ENCODE measurements at places on chromosomes 13 and 19.

DNA sequence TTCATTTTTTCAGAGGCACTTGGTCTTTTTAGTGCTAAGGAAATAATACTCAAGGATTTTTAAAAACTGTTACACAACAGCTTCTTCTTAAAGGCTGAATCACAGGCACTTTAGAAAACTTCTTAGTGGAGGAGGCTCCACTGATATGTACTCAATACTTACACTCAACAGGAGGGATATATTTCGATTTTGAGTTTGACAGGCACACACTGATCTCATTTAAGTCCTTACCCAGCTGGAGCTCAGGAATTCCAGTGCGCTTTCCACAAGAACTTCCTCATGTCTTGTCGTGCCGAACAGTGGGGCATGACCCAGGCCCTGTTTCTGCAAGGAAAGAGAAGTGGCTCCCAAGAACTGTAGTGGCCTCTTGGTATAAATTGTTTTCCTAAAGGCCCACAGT lies 103.8 kb downstream of the RGCC start:
- DNase-seq = no peak

GRCh38 chr13:113803409-113804016 lies 44.5 kb downstream of the TMEM255B start:
- DNase-seq = peak; percentile 19

GRCh38 chr13:63643543-63643942 lies 2227.9 kb upstream of the PCDH20 start:
- DNase-seq = no peak

DNA sequence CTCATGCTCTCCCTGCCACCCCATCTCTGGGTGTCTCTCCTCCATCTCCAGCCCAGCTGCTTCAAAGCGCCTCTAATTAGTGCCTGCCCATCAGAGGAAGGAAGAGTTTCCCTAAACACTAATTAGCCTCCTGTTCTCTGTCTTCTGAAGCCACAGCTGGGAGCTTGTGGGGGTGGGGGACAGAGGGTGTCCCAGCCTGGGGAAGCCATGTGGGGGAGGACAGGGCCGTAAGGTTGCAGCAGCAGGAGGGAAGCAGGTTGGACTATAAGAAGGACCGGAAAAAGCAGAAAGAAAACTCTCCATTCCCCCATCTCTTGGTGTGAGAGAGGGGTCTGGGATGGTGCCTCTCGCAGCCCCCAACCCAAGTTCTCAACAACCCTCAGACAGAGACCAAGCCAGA lies 26.2 kb downstream of the SLC8A2 start:
- DNase-seq = no peak

DNA sequence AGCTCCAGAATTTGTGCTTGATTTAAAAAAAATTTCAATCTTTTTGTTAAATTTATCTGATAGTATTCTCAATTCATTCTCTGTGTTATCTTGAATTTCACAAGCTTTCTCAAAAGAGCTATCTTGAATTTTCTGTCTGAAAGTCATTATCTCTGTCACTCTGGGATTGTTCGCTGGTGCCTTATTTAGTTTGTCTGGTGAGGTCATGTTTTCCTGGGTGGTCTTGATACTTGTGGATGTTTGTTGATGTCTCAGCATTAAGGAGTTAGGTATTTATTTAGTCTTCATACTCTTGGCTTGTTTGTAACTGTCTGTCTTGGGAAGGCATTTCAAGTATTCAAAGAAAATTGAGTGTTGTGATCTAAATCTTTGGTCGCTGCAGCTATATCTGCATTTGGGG lies 106.3 kb downstream of the TNFSF13B start:
- no peak for DNase-seq

DNA sequence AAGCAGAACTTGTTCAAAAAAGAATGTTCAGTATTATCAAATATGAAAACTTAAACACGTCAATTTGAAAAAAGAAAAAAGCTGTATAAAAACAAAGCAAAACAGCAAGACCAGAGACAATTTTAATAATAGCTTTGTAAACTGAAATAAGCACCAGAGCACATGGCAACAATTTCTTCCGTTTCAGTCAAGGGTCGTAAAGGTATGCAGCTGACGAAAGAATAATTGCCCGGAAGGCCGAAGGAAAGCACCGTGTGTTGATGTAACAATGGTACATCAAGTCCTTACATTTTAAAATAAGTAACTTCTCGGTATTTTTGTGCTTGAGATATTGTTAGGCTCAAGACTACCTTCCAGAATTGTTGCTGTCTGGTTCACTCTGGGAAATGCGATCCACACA lies 1.7 kb downstream of the PROSER1 start:
- no peak for DNase-seq

- no peak for DNase-seq
These were observed 52.2 kb downstream of the TEX26 start for GRCh38 chr13:30984620-30985019.

GRCh38 chr13:79861731-79862130 lies 380.8 kb downstream of the NDFIP2 start:
- DNase-seq = no peak

DNA sequence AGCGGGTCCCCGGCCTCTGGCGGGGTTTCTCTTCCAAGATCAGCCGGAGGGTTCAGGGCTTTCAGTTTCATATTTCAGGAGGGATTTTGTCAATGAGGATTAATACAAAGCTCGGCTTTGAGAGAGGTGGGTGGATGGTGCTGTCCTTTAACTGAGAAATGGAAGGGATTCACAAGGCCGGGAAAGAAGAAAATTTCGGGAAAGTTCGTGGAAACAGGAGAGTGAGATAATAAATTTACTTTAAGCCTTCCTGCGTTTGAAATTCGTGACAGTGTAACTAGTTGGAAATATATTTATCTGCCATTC lies 283 bp upstream of the PARP4 start:
- no peak for DNase-seq

DNA sequence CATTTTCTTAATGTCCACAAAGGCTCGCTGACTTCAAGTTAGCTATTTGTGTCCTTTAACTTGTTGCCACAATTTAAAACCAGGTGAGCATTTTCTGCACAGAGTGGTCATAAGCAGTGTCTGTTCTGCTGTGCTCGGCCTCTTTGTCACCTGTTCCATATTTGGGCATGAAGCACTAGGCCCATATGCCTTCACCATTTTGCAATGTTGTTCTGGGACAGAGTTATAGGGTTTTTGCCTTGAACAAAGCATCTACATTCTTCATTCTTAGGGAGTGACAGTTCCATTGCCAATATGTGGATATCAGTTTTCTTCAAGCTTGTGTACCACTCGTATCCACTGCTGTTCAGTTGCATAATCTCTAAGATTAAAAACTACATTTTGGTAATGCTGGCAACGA lies 56.1 kb downstream of the LRCH1 start:
- DNase-seq = no peak

- DNase-seq = no peak
These were observed 83.9 kb upstream of the SPATA13 start for GRCh38 chr13:24076636-24077035.

- DNase-seq = no peak
These were observed 79.4 kb upstream of the NBEA start for GRCh38 chr13:34862716-34863115.
